ENCODE measurements at places on chromosomes 6 and 20.

DNA sequence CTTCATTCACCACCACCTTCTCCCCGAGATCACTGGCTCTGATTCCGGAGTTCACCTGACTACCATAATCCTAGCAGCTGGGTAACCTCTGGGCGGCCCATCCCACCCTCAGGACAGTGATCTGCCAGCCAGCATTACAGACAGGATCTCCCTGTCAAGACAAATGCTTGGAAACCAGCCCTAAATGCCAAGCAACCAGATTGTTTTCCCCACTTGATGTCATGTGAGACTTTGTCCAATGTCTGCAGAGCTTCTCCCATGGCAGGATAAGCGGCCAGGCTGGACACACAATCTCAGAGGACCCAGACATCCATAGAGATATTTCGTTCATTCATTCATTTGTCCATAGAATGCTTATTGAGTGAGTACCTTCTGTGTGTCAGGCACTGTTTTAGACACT is 32.5 kb downstream of the PDYN start:
- DNase-seq = no peak

DNA sequence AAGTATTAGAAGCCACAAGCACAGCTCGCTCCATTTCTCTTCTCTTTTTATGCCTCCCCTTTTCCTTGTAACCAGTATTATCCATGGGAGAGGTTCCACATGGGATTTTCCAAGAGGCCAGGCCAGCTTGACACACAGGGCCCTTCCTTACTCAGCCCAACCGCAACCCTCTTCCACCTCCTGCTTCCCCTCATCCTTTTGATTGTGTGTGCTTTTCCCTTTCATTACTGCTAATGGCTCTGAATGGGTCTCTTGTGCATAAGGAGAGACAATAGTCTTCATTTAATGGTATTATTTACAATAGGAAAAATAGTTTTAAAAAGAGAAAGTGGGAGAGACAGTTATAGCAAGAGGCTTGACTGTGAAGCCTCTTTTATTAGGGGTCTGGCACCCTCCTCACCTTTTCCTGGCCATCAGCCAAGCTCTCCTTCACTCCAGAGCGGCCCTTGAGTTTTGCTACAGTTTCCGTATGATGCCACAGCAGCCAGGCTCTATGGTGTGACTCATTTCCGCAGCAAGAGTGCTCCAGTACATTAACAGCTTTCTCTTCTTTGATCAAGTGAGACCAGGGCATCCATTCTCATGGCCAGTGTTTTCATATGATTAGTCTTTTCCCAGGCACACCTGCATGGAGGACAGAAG is 579.5 kb downstream of the TFAP2B start:
- no peak for DNase-seq

DNA sequence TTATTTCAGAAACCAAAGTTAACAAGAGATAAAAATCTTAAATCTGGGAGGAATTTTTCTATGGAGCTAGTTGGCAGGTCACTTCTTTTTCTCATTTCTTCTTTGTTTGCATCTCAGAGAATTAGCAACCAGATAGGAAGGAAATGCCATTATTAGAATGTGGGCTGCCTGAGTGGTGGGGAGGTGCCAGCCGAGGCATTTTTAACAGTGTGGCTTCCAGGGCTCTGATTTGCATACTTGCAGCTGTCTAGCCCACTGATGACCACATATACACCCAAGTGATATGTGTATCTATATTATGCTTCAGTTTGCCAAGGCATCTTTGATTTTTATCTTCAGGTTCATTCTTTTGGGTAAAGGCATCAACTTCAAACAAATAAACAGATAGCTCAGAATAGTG is 206.7 kb downstream of the CLIC5 start:
- no peak for DNase-seq

DNA sequence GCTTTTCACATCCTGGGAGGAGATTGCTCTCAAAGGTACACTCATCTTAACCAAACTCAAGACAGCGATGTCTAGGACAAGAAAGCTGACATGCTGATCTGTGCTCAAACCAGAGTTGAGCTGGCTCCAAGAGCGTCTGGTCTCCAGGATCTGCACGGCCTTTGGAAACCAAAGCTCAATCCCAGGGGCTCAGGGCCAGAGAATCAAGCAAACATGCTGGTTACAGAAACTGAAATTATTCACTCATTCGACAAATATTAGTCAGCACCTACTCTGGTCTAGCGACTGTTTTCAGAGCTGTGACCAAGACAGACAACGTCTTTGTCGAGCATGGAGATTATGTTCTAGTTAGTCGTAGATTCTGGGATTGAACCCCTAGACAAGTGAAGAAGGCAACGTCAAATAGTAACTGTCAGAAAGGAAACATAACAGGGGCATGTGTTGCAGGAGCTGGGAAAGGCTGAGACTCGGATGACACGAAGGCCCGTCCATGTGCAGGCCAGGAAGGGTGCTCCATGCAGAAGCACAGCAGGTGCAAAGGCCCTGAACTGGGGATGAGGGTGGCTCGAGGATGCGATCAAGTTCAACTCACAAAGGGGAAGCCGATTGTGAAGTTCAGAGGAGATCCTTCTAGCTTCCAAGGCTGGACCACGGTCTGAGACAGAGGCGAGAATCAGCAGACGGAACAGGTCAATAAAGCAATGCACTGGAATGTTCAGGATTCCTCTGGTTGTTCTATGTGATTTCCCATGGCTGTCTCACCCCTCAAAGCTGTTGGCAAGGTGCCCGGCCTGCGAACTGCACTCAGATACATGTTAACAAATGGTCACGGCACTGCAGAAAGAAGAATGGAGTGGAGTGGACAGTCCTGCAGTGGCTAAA is 12.5 kb upstream of the PCK1 start:
- no peak for DNase-seq

DNA sequence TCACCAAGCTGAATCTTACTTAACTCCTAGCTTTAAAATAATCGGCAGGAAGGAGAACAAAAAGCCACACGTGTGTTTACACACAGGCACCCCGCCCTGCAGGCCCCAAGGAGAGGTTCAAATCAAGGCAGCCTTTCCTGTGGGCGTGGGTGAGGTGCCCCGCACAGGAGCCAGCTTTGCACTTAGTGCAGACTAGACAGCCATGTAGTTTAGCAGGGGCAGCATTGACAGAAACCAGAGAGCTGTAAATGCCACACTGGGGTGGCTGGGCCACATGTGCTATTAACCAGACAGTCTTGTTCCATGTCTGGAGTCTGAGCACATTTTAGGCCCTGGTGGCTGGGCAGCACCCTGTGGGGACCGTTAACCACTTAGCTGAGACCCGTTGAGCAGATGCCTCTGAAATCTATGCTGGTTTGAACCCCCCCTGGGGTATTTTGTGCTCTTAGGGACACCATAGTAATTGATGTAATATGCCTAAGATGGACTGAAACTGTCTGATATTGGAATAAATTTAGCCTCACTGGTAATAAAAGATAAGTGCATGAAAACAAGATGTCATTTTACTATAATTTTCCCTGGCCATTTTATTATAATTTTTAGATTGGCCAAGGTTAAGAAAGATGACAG is 106.4 kb upstream of the KCNG1 start:
- DNase-seq = no peak
